ENCODE measurements at places on chromosomes 3 and 15.

DNA sequence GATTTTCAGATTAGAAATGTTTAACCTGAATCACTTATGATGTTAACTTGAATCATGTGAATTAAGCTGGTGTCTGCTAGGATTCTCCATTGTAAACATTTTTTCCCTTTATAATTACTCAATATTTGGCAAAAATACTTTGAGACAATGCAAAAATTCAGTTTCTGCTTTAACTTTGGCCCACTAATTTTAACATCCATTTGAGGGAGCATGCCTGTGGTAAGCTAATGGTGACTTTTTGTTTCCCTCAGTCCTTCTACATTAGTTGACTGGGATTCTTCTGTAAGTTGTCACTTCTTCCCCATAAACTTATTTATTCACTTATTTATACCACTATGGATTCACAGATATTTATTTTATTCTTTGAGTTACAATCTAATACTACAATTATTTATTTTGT, 59.3 kb downstream of the PIK3R4 start:
- DNase-seq: no peak

GRCh38 chr15:85554852-85555521, 174.6 kb downstream of the AKAP13 start:
- DNase-seq: no peak

GRCh38 chr3:24351779-24352469, 142.7 kb downstream of the THRB start:
- no peak for DNase-seq

DNA sequence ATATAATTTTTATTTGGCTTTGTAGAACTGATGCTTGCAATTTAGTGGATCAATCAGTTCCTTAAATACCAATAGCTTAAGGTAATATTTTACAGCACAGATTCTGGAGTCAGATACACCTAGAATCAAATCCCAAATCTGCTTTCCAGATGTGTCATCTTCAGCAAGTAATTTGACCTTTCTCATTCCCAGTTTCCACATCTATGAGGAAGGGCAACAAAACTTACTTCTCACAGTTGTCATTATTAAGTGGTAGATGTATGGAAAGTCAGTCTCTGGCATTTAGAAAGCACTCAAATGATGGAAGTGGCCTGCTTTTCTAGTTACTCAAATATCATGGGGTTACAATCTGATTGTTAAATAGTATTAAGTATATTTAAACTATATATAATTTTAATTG, 767.0 kb downstream of the CADM2 start:
- no peak for DNase-seq

DNA sequence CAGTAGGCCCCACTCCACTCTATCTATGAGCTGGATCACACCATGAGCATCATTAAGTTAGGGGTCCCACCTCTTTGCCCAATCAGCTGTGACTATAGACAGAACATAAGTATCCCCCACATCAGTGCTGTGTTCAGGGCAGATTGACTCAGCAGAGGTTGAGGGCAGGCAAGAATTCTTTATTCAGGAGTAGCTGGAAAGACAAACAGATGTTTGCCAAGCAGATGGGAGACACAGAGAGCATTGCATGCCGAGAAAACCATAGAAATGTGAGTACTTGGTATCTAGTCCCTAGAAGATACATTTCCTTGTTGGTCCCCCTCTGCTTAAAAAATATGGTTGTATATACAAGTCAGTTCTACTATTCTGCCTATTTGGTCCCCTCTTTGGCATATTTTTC, 440.8 kb downstream of the RAP2B start:
- no peak for DNase-seq

GRCh38 chr3:181344331-181344730, 354.8 kb upstream of the DNAJC19 start:
- no peak for DNase-seq

DNA sequence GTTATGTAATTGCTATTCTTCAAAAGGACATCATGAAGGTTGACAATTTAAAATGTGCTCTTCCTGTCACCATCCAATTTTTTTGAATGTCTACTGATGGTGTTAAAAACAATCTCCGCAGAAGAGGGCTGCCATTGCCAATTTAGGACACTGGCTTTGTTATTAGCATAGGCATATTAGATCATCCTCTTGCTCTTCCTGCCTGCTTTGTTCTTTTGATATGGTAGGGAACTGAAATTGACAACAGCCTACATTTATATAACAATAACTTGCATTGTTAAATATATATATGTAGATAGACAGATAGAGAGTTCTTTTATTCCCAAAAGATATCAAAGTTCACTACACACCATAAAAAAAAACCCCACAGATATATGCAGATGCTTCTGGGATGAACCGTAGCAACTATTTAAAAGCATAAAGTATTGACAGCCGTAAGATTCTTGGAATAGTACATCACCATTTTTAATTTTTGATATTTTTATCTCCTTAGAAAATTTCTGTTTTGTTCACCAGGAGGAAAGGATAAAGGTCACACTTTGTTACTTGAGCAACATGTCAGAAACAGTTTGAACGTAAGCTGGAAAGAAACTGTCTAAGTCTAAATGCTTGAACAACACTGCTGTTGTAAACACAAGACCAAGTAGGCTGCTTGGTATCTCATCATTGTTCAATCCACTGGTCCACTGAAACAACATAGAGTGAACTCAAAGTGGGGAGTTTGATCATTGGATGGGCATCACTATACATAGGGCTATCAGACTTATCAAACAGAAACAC, 66.5 kb downstream of the MDFIC2 start:
- no peak for DNase-seq

- DNase-seq: no peak
Measured at GRCh38 chr3:11591391-11592282, 52.1 kb downstream of the VGLL4 start.

- DNase-seq: no peak
Measured at GRCh38 chr3:104629038-104629437, 737.7 kb upstream of the ALCAM start.

Data from activated T-helper 9 cell treated with anti-CD3 and anti-CD28 coated beads, Interleukin-2, amount 50 U/mL, for 16 hours (primary cell).